Activated T-cell treated with anti-CD3 and anti-CD28 coated beads, Interleukin-2, amount 50 U/mL, for 72 hours (primary cell): ENCODE measurements at places on chromosomes 12 and 14.
A peak's percentile ranks its signal among the peaks of the same experiment; 100 is the strongest.

DNA sequence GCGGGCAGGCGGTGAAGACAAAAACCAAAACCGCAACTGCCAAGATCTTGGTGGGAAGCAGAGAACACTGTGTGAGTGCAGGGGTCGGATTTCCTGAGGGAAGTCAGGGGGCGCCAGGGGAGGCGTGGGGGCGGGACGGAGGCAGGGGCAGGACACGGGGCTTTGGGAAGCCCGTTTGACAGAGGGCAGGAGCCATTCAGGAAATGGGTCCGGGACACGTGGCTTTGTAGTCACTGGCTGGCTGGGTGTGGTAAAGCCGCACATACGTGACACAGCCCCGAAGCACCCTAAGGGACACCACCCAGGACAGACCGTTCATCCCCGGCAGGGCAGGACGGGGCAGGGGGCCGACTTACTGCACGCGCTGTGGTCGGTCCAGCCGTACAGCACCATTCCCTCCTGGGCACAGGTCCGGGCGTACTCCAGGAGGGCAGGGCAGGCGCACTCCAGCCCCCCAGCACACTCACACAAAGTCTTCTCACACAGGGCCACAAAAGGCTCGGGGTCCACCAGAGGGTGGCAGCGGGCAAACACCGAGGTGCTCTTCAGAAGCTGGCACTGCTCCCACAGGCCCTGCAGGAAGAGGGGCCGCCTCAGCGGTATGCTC lies 49.4 kb downstream of the VWF start:
- DNase-seq = peak; percentile 60

GRCh38 chr12:96719660-96720362 lies 187.2 kb upstream of the NEDD1 start:
- DNase-seq = peak; percentile 13

DNA sequence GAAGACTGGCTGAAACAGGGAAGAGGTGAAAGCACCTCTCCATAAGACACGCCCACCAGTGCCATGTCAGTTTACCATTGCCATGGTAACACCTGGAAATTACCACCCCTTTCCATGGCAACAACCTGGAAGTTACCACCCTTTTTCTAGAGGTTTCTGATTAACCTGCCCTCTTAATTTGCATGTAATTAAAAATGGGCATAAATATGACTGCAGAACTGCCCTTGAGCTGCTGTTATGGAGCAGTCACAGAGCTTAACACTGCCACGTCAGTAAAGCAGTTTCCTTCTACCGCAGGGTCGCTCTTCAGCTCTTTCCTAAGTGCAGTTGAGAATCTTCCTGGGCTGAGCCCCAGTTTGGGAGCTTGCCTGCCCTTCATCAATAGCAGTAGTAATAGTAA lies 55.2 kb downstream of the RASSF3 start:
- DNase-seq = peak; percentile 53

DNA sequence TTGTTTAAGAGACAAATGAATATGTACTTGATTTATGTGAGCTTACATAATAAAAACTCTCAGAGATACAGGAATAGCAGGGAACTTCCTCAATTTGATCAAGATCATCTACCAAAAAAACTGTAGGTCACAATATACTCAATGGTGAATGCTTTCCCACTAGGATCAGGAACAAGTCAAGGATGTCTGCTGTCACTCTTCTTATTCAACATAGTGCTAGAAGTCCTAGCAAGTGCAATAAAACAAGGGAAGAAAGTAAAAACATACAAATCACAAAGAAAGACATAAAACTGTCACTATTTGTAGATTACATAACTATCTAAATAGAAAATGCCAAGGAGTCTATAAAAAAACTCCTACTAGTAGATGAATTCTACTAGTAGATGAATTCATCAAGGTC lies 41.9 kb upstream of the PAWR start:
- no peak for DNase-seq

GRCh38 chr12:104291867-104292524 lies 11.5 kb upstream of the EID3 start:
- DNase-seq = no peak

GRCh38 chr14:105329411-105330150 lies 15.0 kb downstream of the PACS2 start:
- no peak for DNase-seq

- DNase-seq = no peak
Observed at GRCh38 chr12:123879101-123879500, 93.5 kb downstream of the CCDC92 start.

DNA sequence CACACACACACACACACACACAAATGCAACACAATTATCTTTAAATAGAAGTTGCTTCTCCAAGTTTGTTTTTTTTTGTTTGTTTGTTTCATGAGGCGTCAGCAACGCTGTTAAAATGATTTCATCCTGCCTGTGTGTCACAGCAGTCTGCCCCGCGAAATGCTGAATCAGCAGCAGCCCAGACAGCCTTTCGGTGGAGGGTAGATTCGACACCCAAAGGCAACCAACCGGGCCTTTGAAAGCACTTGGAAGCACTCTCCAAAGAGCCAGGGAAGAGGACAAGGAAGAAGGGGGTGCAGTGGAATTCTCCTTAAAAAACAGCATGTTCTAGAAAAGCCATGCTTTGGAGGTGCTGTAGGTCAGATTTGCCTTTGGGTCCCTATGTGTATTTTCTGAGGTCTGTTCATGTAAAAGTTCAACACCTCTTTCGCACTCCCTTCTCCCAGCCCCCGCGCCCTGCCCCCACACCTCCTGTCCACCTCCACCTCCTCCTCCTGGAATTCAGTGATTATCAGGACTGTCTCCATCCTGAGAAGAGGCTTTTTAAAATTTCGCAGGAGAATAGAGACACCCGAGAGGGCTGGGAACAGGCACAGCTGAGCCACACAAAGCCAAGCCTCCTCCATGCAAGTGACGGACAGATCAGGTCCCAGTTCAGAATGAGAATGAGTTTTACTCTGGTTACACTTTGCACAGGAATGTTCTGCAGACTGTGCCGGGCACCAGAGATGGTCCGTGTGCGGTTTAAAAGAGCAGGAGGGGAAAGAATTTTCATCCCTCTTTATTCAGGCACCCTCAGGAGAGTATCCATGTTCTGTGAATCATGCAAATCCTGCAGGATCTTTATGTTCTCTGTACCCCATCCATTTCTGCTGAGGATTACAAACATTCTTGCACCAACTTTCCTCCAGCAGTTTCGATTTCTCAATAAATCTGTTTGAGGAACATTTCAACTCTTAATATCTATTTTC lies 177.9 kb downstream of the ETV6 start:
- DNase-seq = no peak

GRCh38 chr14:103862393-103862782 lies 15.0 kb upstream of the PPP1R13B start:
- DNase-seq = no peak

- DNase-seq = no peak
Observed at GRCh38 chr14:49733836-49734235, 34.1 kb upstream of the KLHDC2 start.

DNA sequence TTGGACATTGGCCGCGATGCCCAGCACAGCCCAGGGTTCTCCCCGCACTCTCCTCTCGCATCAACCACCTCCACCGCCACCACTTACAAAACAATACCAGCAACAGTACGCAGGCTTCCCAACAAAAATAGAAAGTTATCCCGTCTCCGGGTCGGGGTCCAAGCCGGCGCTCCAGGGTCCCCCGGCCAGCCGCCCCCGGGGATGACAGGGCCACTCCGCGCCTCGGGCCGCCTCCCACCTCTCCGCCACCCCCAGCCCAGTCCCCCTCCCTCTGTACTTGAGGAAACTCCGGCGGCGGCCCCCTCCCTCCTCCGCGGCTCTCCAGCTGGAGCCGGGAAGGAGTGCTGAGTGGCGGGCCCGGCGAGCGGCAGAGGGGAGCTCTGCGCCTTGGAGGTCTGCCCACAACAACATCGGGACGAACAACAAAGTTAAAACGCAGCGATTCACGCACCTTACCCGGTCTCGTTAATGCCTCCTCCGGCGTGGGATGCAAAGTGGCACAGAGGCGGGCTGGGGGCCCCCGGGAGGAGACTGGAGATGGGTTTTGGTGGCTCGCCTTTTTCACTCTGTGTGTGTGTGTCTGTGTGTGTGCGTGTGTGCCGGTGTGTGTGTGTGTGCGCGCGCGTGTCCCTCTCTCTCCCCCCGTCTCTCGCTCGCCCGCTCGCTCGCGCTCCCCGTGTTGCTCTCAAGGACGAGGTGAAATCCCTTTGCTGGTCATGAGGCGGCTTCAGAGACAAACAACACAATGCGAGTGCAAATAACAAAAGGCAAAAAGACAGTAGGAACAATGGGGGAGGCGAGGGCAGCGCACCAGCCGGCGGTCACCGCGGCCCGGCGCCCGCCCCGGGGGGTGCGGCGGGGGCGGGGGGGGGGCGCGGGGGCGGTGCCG lies 386.8 kb downstream of the BCAT1 start:
- peak; percentile 16 for DNase-seq

DNA sequence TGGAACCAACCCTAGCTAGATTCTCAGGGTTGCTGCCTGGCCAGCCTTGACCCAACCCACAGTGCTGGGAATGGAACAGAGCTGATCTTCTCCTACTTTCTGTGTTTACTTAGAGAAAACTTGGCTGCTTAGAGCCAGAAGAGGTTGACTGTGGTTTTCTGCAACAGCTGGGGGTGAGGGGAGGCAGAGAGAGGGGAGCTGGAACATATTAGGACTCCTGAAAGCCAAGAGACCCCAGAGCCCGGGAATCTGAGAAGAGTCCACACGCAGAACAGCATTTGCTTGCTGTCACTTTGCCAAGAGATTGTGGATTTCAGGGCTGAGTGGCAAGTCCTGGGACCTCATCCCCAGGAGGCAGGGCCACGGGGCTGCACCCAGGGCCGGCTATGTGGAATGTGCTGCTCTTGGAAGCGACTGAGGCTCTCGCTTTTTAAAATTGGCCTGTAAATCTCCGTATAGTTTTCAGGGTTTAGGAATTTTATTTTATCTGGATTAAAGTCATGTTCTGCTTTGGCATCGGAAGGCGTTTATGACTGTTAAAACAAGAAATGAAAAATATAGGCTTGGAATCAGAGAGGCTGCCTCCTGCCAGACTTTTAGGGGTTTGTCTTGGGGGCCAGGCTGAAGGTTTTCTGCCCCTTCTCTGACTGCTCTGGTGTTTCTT lies 22.3 kb upstream of the MED13L start:
- no peak for DNase-seq

GRCh38 chr12:114445401-114446323 lies 39.7 kb upstream of the TBX5 start:
- no peak for DNase-seq

DNA sequence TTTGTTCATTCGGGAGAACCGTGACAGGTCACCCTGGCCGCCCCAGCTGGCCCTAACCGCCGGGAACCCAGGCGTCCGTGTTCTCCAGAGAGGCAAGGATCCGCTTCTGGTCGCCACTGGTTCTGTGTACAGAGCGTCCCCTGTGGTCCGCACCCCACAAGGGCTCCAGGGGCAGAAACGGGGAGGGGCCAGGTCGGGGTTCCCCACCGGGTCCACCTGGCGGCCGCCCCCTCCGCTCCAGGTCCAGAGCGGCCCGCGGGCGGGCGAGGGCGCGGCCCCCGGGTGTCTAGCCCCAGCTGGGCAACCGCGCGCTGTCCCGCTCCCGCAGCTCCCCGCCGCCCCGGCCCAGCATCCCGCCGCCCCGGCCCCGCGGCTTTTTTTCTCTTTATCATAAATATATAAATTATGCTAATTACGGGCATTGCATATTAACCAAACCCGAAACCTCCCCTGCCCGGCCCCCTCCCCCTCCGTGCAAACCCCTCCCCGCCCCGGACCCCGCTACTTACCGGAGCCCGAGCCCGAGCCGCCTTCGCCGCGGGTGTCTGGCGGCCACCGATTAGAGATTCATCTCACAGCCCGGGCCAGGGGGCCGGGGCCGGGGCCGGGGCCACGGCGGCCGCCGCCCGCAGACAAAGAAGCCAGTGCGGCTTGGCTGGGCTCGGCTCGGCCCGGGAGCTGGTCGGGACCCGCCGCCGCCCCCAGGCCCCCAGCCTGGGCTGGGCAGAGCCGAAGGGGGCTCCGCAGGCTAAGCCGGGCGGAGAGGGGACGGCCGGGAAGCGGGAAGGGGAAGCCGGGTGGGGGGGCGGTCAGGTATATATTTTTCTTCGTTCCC lies 512 bp downstream of the POU6F1 start:
- DNase-seq = peak; percentile 67

- no peak for DNase-seq
Observed at GRCh38 chr14:95611293-95611880, 74.8 kb upstream of the TCL1B start.

DNA sequence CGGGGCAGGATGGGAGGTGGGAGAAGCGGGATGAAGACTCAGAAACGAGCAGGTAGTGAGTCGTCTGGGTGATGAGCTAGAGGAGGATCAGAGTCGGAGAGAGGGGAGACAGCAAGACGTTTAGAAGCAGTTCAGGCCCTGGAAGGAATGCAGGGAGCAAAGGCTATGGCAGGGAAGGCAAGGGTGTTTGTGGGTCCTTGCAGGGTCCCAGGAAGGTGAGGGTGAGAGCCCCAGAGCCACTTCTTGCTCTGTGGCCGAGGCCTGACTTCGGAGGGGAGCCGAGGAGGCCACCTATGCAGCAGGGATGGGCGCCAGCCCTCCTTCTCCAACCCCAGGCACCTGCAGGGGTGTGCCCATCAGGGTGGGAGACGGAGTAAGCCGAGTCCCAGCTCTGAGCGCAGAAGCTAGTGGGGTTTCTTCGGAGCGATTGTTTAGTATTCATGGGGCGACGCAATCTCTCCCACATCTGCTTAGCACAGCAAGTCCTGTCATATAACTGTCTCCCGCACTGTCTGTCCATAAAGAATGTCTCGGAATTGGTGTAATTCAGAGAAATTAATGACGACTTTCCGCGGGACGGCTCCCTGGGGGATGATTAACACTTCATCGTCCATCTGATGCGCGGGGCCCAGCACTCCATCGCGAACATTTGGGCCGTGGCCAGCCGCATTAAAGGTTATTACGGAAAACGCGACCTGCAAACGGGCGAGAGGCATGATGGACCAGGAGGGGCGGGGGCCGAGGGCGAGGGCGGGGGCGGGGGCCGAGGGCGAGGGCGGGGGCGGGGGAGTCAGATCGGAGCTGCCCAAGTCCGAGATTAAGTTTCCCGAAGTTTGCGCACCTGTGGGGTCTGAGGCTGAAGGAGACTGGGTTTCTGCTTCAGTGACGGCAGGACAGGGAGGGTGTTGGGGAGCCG lies 12.2 kb upstream of the CALCOCO1 start:
- DNase-seq = no peak

- DNase-seq = no peak
Observed at GRCh38 chr12:131258398-131258797, 304.7 kb downstream of the ADGRD1 start.

GRCh38 chr12:69108037-69108436 lies 131.3 kb upstream of the CPSF6 start:
- no peak for DNase-seq

GRCh38 chr12:62472472-62472871 lies 5.8 kb downstream of the MON2 start:
- DNase-seq = no peak

- DNase-seq = no peak
Observed at GRCh38 chr12:76799362-76799761, 35.4 kb downstream of the ZDHHC17 start.

- peak; percentile 27 for DNase-seq
Observed at GRCh38 chr14:53954551-53955228, 1.9 kb downstream of the BMP4 start.

- DNase-seq = no peak
Observed at GRCh38 chr14:81465507-81466228, 65.5 kb upstream of the STON2 start.
